Spinal cord (tissue), 10 donors: ENCODE measurements at places on chromosomes 12 and 14. TPM values are rescaled to one million over a fixed set of nuclear protein-coding genes. Genes with fewer than 3 reads are reported as not detected.
A peak's percentile ranks its signal among the peaks of the same experiment; 100 is the strongest.

The CFL2 gene
- total RNA-seq: 143 TPM

The PPP1R1A gene
- total RNA-seq: 18.7 TPM

The MYRFL gene
- 1.1 TPM for total RNA-seq

The TROAP gene
- total RNA-seq: 5.1 TPM

The PTPRO gene
- total RNA-seq: 59.6 TPM

The BTBD6 gene
- 54.0 TPM for total RNA-seq

- DNase-seq: no peak
Measured at GRCh38 chr14:59687663-59688062, 111.1 kb upstream of the CCDC175 start.

DNA sequence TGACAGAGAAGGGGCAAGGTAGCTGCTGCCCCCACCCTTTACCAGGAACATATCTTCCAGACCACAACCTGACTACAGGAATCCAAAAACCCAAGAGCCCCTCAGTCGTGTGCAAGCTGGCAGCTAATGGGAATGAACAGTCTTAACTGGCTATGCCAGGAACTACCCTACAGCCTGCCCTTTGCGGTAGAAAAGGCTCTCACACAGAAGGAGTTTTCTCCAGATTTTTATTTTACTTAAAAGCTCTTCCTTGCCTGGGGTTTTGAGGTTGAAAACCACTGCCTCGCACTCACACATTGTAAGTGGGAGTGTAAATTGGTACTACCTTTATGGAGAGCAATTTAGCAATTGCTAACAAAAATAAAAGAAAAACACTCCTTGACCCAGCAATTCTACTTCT is 28.3 kb downstream of the PITPNM2 start:
- DNase-seq: no peak

DNA sequence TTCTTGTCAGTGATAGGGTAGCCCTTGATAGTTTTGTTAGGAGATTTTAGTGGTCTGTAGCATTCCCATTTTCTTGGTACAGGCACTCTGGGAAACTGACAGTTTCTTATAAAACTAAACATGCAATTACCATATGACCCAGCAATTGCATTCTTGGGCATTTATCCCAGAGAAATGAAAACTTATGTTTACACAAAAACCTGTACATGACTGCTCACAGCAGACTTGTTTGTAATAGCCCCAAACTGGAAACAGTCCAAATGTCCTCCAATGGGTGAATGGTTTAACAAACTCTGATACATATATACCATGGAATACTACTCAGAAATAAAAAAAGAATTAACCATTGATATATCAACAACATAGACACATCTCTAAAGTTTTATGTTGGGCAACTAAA is 75.5 kb downstream of the BORCS5 start:
- DNase-seq: no peak

DNA sequence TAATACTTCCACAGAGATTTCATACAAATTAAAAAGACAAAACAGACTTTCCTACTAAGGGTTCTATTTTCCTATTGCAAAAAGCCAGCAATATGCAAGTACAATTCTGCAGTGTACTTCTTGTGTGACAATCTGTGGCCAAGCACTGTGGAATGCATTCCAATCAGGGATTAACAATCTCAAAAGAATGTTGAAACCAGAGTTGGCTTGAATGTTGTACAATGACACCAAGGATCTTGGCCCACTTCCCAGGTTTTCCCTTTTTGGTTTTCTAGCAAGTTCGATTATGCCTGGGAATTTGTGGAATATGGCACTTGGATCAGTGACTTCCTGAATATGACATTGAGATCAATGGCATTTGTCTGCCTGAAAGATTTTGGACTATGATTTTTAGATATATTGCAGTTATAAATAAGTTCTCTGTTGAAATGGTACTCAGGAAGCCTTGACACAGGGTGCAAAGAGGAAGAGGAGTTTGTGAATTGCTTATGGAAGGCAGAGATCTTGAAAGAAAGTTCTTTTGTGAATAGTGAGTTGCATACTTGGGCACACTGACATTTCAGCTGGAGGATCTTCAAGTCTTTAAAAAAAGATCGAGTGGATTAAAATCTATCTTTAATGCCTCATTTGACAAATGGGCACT is 81.4 kb upstream of the FERMT2 start:
- DNase-seq: peak; percentile 26

DNA sequence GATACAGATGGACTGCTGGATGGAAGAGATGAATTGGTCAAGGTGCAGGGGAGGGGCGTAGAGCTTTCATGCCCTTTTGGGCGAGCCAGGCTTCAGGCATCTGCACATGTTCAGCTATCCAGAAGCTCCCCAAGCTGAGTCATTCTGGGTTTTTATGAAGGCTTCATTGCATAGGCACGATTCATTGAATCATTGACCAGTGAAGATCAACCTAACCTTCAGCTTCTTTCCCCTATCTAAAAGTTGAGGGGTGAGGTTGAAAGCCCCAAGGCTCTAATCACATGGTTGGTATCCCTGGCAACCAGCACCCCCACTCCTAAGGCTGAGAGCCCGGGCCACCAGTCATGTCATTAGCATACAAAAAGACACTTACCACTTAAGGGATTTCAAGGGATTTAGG is 36.3 kb downstream of the RPS29 start:
- DNase-seq: no peak

DNA sequence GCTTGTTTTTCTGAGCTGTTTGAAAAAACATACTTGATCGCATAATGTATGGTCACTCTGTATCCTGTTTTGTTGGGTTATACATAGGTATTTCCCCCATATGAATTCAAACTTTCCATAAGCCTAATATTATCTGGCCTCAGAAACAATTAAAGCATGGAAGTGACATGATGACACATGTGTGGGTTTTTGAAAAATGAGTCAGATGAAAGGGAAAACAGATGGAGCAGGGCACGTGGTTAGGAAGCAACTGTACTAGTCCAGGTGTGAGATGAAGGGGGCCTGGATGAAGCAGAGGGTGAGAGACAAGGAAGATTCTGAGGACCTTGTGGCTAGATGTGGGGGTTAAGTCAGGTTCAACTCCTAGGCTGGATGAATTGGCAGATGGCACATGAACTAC is 92.7 kb upstream of the DNM1L start:
- DNase-seq: no peak

- no peak for DNase-seq
Measured at GRCh38 chr12:26798023-26798422, 35.0 kb downstream of the ITPR2 start.

- no peak for DNase-seq
Measured at GRCh38 chr12:77225373-77225772, 160.0 kb upstream of the E2F7 start.

DNA sequence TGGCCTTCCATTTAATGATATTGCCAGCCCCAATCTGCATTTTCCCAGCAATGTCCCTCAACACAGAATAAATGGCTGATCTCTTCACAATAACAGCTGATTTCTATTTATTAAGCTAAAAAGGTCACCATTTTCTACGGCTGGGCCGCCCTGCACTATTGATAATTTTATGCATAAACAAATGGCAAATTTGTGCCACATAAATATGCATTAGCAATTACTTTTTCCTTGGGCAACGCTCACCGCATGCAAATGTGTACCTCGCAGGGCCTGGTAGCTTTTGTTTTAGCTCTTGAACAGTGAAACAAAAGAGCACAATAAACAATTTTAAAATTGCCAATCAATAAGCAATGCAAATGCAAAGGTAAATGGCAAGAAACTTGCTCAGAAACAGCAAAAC is 331.9 kb upstream of the SOX5 start:
- DNase-seq: no peak
